ENCODE measurements at places on chromosomes 16 and 17. TPM values are rescaled to one million over a fixed set of nuclear protein-coding genes. Genes with fewer than 3 reads are reported as not detected.
A peak's percentile ranks its signal among the peaks of the same experiment; 100 is the strongest.

GRCh38 chr16:26269673-26270072 is 577.9 kb downstream of the HS3ST4 start:
- no peaks in the 10 kb centered on the region for H3K36me3 ChIP-seq
- no peak for DNase-seq

DNA sequence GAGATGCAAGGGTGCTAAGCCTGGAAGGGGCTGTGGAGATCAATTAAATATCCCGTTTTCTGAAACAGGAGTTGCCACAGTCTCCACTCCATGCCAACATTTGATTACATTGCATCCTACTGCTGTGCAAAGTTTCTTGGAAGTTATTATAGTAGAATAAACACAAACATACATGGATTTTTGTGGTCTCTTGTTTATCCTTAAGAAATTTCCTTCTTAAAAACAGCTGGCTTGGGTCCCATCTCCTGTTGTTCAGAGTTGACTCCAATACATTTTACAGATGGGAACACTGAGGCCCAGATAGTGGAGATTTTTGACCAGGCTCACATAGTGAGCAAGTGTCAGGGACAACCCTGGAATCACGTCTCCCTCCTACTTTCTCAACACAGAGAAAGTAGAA is 124.0 kb upstream of the ADAMTS18 start:
- H3K36me3 ChIP-seq: no peaks in the 10 kb centered on the region
- no peak overlapping the region for H3K4me3 ChIP-seq
- H3K4me1 ChIP-seq: no peaks in the 10 kb centered on the region
- H3K27me3 ChIP-seq: no peaks in the 10 kb centered on the region
- no peak for DNase-seq

DNA sequence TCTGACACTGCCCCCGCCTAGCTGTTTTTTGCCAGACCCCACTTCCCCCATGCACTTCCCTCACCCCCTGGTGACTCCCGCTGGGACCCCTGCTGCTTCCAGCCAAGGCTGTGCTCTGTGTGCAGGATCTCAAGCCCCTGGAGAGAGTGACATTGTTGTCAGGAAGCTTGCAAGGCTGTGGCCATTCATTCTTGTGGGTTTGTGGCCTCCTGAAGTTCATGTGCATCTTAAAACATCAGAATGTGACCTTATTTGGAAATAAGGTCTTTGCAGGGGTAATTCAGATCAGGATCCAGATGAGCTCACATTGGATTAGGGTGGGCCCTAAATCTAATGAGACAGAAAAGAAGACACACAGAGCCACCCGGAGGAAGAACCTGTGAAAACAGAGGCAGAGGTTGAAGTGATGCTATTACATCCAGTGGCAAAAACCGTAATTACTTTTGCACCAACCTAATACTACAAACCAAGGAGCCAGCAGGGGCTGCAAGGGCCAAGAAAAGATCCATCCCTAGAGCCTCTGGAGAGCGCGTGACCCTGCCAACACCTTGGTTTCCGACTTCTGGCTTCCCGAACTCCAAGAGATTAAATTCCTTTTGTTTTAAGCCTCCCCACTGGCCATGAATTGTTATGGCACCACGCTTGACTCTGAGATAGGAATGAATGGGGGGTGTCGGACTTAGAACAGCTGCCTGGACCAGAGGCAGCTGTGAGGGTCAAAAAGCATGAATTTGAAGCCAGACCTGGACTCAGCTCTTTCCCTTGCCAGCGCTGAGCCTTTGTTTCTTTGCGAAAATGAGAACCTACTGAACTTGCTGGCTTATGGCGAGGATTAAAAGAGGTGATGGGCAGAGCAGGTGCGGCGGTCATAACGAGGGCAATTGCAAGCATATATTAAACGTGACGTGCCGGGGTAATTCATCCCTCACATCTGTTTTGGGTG is 75.5 kb downstream of the BMERB1 start:
- no peaks in the 10 kb centered on the region for H3K4me1 ChIP-seq
- H3K27ac ChIP-seq: no peak overlapping the region
- no peak overlapping the region for H3K4me3 ChIP-seq
- no peaks in the 10 kb centered on the region for H3K27me3 ChIP-seq
- no peak for DNase-seq
- no peaks in the 10 kb centered on the region for H3K36me3 ChIP-seq

DNA sequence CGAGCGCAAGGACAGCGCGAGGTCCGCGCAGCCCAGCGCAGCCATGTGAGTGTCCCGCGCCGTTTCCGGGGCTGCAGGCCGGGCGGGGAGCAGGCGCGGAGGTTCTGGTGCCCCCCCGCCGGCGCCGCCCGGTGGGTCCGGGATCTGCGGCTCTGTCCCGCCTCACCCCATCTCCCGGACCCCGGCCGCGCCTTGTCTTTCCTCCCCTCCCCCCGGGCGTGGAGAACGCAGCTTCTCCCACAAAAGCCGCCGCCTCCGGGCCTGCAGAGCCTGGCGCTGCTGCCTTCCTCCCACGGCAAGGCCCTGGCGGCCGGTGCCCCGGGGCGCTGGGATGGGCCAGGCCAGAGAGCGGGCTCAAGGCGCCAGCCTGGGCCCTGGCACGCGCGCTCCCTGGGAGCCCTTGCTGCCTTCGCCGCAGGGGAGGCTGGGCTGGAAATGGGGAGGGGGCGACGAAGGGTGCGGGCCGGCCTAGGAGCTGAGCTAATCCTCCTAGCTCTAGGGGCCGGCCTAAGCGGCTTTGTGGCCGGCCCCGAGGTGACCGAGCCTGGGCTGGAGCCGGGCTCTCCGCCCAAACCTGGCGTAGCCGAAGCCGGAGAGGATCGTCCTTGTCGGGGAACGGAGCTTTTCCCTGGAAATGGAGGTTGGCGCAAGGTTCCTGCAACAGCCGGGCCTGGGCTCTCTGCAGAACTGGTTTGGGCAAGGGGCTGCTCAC is 397 bp downstream of the RIPOR1 start:
- peak overlapping the region; percentile 87 for H3K27ac ChIP-seq
- no peaks in the 10 kb centered on the region for H3K36me3 ChIP-seq
- H3K4me1 ChIP-seq: peaks cover 49% of the 10 kb centered on the region
- peak; percentile 53 for DNase-seq
- H3K4me3 ChIP-seq: peak overlapping the region; percentile 83

- no peak overlapping the region for H3K27ac ChIP-seq
- H3K4me1 ChIP-seq: no peaks in the 10 kb centered on the region
- H3K4me3 ChIP-seq: no peak overlapping the region
- DNase-seq: no peak
- no peaks in the 10 kb centered on the region for H3K36me3 ChIP-seq
These were observed 163.7 kb upstream of the TNRC6C start for GRCh38 chr17:77794846-77795245.

DNA sequence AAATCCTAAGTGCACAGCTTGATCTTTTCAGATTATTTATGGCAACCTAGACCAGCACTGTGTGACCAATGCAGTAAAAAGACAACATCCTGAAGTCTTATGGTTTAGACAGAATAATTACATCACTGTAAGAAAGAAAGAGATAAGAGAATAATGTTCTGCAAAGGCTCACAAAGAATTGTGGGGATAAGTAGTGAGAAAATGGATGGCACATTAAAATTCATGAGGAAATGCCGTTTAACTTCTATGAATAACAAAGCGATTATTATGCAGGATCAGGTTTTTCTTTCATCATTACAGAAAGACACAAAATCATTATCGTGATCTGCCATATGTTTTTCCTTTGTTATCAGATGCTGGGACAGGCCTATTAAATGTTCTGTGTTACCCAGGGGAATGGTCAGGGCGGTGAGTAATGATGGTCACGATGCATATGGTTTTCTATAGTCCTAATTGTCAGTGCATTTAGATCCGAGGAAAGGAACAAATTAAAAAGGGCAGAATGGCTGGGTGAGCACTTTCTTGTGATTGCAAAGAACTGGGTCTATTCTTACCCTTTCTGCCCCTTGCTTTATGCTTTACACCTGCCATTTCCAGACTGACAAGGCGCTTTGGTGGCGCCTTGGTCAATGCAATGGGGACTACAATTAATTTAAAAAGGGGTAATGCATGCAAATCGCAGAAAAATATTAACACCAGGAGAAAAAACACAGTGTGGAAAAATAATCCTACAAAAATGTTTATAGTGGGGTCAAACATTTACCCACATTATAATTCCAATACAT is 18.1 kb upstream of the DHX40 start:
- H3K4me3 ChIP-seq: no peak overlapping the region
- H3K4me1 ChIP-seq: no peaks in the 10 kb centered on the region
- H3K27ac ChIP-seq: no peak overlapping the region
- H3K36me3 ChIP-seq: no peaks in the 10 kb centered on the region
- no peak for DNase-seq

DNA sequence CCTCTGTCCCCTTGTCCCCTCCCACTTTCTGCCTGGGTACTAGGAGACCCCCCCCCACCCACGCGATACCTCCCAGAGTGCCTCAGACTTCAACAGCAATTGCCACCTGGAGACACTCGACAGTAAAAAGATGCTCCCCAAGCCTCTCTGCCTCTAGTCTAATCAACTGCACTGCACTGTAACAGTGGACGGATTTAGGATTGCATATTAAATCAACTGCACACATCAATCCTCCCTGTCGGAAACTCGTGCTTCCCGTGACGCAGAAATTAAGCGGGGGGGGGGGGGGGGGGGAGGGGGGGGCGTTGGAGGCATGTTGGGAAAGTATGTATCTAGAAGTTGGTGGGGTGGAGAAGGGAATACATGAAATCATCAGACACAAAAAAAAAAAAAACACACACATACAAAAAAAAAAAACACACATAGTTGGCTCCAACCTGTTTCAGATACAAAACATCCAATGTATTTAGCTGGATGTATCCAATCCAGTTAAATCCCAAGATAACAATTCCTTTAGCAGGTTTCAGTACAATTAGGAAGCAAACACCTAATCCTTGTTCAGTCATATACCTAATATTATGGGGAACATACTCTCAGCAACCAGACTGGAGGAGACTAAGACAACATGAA is 29.7 kb downstream of the FAM222B start:
- H3K36me3 ChIP-seq: no peaks in the 10 kb centered on the region
- DNase-seq: no peak
- H3K27me3 ChIP-seq: no peaks in the 10 kb centered on the region
- peaks cover 17% of the 10 kb centered on the region for H3K4me1 ChIP-seq
- H3K27ac ChIP-seq: peak overlapping the region; percentile 68

- H3K36me3 ChIP-seq: no peaks in the 10 kb centered on the region
- H3K4me1 ChIP-seq: no peaks in the 10 kb centered on the region
- DNase-seq: peak; percentile 50
These were observed 7.1 kb upstream of the ZNF747 start for GRCh38 chr16:30541502-30542329.

GRCh38 chr17:3535253-3535995 is 22.2 kb downstream of the TRPV3 start:
- DNase-seq: peak; percentile 47
- H3K27ac ChIP-seq: no peak overlapping the region
- H3K4me1 ChIP-seq: no peaks in the 10 kb centered on the region
- no peaks in the 10 kb centered on the region for H3K27me3 ChIP-seq
- no peak overlapping the region for H3K4me3 ChIP-seq

The PRCD gene
- total RNA-seq: 1.0 TPM

The MEOX1 gene
- 0.33 TPM for total RNA-seq

The RASL10B gene
- 0.42 TPM for total RNA-seq

The CCL4L2 gene
- total RNA-seq: 2.8 TPM

Measured in liver (tissue), 10 donors.